Smooth muscle cell of the umbilical artery (primary cell): ENCODE measurements at places on chromosomes 3 and 15. TPM values are rescaled to one million over a fixed set of nuclear protein-coding genes. Genes with fewer than 3 reads are reported as not detected.

PRSS50 gene
- total RNA-seq, result not detected in 2 replicates

AGTR1 gene
- total RNA-seq, result 2.1 and 5.7 TPM in 2 replicates

TMCC1 gene
- 14.1 and 15.1 TPM in 2 replicates for total RNA-seq

PRR20G gene
- not detected in 2 replicates for total RNA-seq

CCK gene
- 0.55 TPM in 1 of 2 replicates, not detected in the other for total RNA-seq

SLC12A1 gene
- total RNA-seq, result not detected in 2 replicates

CAMKV gene
- not detected in 2 replicates for total RNA-seq

EMC7 gene
- 44.8 and 71.0 TPM in 2 replicates for total RNA-seq

SAMMSON gene
- under 0.01 TPM in 1 of 2 replicates, not detected in the other for total RNA-seq

CIP2A gene
- 4.8 and 19.8 TPM in 2 replicates for total RNA-seq
